ENCODE measurements at places on chromosomes 2 and 18.

DNA sequence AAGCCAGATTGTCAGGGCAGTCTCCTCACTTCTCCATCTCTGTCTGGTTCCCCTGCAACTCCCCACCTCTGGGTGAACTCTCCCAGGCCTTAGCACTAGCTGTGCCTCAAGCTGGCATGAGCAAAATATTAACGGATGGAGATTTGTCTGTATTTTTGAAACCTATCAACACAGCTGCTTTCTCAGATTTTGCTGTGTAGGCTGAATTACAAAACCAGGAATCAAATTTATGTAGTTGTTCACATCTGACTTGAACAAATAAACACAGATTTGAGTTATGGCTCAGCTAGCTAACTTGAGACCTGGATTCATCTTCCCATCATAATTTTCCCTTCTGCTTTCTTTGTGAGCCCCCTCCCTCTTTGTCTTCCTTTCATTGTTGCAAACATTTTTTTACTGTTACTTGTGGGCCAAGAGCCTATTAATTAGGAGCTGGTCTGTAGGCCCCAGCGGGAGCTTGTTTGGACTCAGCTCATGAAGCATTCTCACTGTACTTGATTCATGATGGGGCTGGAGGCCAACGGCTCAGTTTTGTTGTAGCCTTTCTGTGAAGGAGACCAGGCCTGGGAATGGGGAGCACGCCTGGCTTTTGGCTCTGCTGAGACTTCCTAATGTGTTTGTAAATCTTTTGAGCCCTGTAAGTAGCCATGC lies 164.1 kb upstream of the GATA6 start:
- peak; percentile 17 for DNase-seq

DNA sequence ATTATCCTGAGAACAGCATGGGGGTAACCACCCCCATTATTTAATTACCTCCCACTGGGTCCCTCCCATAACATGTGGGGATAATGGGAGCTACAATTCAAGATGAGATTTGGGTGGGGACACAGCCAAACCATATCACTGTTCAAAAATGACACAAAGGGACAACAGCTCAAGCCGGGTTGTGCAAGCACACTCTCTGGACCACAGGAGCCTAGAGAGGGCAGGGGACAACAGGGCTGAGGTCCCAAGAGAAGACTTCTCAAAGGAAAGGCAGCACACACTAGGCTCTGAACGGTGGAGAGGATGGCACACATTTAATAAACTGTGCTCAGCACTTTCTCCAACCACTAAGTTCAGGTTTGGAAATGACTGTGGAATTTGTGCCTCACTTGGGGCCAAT lies 122.1 kb upstream of the PKDCC start:
- no peak for DNase-seq

DNA sequence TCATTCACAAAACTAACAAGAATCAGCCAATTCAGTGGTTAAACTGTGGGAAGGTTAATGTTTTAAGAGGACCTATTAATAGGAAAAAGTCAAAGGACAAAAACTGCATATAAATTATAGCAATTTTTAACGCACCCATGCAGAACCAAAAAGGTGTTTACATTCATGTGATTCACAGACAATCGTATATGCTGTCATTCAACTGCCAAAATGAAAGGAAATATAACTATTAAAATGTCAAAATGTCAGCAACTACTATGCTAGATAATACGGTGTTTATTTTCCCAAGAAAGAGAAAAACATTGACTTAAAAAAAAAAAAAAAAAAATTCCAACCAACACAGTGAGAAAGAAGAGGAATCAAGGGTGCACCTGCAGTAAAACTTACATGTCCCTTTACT lies 48.5 kb downstream of the DYM start:
- no peak for DNase-seq

GRCh38 chr2:85995648-85996529 lies 107.1 kb upstream of the ST3GAL5 start:
- DNase-seq: no peak

DNA sequence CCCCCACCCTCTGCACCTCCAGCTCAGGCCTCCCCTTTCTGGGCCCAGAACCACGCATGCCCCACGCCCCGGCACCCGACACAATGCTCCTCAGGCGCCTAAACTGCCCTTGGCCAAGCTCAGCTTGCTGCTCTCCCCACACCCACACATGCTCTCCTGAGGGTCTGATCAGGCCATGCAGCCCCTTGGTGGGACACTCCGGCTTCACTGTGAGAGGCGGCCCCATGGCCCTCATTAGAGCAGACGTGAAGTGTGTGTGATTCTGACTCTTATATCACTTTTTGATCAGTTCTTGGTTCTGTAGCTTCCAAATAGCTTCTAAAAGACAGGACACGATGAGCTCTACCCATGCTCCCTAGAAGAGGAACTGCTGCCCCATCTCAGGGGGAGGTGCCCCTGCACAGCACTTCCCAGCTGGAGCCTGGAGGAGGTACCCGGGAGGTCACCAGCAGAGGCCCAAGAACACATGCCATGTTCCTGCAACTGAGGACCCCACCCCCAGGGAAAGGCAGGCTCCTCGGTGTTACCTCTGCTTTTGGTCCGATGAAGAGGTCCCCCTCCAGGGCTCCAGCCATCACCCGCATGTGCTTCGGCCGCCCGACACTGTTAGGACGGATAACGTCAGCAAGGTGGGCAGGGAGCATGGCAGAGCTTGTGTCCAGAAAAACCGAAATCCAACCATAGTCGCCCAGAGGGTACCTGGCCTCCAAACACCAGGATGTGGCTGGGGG lies 3.6 kb downstream of the ACTR1B start:
- DNase-seq: no peak

DNA sequence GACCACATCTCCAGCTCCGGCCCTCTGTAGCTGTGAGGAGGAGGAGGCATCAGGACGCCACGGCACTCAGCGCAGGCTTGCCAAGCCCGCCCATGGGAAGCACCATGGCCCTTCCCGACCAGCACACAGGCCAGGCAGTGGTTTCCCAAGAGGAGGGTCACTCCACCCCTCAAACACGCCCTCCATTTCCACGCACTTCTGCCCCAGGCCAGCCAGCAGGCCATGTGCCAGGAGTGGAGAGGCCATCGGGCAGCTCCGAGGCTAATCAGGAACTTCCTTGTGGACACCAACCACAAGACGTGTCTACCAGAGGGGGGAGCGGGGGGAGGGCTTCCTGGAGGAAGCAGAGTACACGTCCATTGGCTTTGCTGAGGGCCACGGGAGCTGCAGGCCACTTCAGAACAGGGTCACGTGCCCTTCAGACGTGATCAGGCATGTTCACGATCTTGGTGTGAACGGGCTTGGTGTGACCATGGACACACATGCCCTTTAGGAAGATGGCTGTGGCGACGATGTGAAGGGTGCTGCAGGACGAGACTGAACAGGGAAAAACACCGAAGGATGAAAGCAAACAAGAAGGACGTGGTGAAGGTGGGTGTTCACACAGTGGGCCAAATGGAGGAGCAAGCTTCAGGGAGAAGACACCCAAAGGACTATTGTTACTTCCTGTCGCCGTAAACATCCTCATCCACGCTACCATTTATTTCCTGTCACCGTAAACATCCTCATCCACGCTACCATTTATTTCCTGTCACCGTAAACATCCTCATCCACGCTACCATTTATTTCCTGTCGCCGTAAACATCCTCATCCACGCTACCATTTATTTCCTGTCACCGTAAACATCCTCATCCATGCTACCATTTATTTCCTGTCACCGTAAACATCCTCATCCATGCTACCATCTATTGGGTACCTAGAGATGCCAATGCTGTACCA lies 6.5 kb upstream of the MTERF4 start:
- no peak for DNase-seq

GRCh38 chr2:172772633-172773032 lies 37.0 kb downstream of the RAPGEF4 start:
- DNase-seq: peak; percentile 29

DNA sequence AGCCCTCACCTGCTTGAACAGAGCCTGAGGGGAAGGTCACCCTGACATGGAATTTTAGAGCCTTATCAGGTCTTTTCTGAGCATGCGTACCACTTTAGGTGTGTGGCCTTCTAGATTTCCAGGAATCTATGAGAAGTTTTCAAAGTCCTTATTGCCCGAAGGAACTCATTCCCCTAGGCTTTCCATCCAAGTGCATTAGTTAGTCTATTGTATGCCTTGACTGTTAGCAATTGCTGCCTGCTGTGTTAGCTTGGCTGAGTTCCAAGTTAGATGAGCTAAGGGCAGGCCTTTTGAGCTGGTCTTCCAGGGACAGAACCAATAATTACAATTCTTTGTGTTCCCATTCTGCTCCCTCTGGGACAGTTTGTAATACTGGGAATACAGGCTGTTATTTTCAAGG lies 30.8 kb upstream of the PUM2 start:
- peak; percentile 78 for DNase-seq

- no peak for DNase-seq
Measured at GRCh38 chr2:104845946-104846785, 7.7 kb upstream of the POU3F3 start.

- no peak for DNase-seq
Measured at GRCh38 chr2:191682126-191682525, 4.2 kb downstream of the NABP1 start.

DNA sequence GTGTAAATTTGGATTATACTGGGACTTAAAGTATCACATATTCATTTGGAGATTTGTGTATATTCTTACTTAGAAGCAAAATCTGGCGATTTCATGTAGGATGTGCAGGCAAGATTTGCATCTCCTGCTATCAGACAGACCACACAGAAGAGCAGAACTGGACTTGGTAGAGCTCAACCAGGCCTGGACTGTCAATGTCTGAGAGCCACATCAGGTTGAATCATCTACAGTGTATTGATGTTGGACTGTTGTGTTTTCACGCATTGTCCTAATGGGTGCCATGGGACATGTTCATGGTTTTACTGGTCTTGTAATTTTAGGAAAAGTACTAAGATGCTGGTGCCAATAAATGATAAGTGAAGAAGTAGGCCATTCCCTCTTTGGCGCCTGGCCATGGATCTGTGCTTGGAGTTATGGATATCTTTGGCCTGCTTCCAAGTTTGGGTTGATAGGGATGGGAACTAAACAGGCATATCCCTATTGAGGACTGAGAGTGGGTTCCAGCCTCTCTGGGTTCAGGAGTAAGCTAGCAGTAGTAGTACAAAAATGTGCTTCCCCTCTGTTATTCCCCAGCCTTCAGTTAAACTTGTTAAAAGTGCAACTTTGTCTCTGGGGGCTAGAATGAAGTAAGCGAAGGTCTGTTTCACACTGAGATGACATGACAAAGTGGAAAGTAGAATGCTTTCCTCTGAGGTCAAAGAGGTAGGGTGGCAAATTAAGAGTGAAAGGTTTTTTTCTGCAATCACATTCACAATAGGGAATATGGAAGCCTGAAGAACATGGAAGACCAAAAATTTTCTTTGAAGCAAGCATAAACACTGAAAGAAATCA lies 49.2 kb upstream of the NEMP2 start:
- DNase-seq: no peak

DNA sequence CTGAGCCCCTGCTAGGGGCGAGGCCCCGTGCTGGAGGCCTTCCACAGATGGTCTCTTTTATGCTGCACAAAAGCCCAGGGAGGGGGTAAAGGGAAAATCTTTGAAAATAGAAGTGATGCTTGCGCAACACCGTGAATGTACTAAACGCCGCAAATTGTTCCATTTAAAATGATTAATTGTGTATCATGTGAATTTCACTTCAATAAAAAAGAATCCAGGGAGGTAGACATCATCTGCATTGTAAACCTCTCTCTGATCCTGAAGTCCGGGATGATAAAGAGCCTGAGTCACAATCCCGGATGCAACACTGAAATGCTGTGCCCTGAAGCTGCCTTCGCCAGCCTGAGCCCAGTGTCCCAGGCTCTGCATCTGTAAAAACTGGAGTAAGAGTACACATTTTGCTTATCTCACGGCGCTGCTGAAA lies 107.7 kb upstream of the PPP1CB start:
- peak; percentile 90 for DNase-seq

DNA sequence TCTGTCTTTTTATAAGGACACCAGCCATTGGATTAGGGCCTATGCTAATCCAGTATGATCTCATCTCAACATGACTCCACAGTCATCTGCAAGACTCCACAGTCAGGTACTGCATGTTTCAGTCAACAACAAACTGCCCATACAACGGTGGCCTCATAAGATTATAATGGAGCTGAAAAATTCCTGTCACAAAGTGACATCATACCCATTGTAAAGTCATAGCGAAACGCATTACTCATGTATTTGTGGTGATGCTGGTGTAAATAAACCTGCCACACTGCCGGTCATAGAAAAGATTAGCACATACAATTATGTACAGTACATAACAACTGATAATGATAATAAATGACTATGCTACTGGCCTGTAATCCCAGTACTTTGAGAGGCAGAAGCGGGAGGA lies 102.2 kb downstream of the TEX51 start:
- DNase-seq: no peak

GRCh38 chr18:9209279-9209678 lies 72.7 kb downstream of the ANKRD12 start:
- peak; percentile 62 for DNase-seq

DNA sequence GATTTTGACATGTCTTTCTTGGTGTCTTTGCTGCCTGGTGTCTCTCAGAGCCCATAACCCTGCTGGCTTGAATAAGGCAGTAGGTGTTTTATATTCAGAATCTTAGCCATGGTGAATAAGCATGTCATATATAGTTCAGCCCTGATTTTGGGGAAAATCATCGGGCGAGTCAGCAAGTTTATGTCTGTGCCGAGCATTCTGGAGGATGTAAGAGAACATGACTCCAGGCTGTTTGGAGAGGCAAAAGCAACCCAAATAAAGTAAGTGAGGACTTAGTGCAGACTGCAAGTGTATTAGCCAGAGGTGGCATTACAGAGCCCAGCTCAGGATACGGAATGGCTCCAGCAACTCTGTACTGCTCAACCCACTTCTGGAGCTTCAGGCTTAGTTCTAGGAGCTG lies 50.3 kb downstream of the TCF7L1 start:
- peak; percentile 32 for DNase-seq

- peak; percentile 70 for DNase-seq
Measured at GRCh38 chr2:229586746-229587705, 127.3 kb downstream of the DNER start.

- no peak for DNase-seq
Measured at GRCh38 chr2:59935005-59935404, 618.4 kb downstream of the BCL11A start.

GRCh38 chr18:47050468-47050867 lies 15.0 kb upstream of the ELOA2 start:
- DNase-seq: peak; percentile 67

DNA sequence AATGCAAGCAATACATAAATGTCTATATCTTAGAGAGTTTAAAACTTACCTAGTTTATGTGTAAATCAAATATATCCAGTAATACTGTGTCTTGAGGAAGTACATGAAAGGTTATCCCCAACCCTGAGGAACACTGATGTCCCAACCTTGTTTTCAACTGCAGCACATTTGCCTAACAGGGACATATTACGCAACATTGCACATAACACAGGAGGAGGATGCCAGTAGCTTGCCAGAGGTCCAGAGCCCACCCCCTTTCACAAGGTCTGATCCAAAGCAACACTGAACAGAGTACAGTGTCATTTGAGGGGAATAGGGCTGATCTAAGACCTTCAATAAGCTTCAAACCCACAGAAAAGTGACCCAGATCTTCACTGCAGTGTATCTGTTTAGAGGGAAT lies 678.5 kb downstream of the ARHGAP15 start:
- DNase-seq: peak; percentile 41

DNA sequence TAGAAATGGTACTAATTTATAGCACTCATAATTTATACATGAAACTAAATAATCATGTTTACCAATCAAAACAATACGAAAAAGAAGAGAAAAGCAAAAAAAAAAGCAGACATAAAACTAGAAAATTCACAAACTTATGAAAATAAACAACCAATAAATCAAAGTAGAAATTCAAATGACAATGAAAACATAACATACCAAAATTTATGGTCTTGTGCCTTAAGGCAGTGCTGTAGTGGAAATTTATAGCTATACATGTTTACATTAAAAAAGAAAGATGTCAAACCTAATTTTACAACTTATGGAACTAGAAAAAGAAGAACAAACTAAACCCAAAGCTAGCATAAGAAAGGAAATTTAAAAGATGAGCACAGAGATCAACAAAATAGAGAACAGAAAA lies 16.1 kb upstream of the SPR start:
- DNase-seq: no peak
